ENCODE measurements at places on chromosomes 16 and 17.

- peak; percentile 81 for DNase-seq
Observed at GRCh38 chr17:1577182-1577581, 14.6 kb upstream of the PITPNA start.

DNA sequence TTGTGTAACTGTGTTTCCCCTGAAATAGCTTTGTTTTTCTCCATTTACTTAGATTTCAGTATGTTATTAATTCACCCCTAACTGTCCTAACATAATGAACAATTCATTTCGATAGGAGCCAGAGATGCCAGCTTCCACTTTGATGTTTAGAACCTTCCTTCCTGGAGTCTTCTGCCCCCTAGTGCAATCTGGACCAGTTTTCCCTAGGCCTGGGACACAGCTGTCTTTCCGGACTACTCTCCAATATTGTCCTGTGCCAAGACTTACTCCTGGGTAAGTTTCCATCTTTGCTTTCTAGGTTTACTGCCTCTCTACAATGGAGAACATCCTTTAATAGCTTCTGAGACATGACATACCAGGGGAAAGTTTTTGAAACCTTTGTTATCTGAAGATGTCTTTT is 12.8 kb downstream of the RECQL5 start:
- DNase-seq: no peak

DNA sequence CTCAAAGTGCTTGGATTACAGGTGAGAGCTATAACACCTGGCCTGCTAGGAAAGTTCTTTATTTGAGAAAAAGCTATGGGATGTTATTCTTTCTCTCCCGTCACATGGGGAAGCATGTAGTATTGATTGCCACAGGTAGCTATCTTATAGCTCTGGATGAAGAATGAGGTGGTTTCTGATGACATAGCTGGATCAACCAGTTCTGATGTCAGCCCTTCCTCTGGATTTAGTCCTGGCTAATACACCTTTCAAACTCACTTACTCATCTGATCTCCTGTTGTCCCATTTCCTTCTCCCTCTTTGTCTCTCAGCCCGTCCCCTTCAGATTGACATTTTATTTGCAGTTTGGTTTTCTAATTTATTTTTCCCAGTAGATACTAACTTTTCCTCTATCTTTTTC is 14.1 kb upstream of the PPM1D start:
- no peak for DNase-seq

- DNase-seq: no peak
Observed at GRCh38 chr16:88393571-88393970, 10.8 kb downstream of the ZNF469 start.

DNA sequence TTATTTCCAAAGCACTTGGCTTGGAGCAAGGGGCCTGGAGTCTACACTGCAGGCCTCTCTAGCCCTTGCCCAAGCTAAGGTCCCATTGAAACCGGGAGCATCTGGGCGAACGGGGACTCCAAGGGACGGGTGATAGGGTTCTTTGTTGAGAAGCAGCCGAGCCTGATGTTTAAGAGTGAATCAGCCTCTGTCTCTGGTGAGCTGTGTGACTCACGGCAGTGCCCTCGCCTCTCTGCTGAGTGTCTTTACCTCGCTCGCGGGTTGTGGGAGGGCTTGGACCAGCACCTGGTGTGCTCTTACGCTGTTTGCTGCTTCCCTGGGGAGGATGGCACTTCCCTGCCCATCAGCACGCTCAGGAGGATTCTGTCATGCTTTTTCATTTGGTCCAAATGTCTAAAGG is 1.3 kb downstream of the HGS start:
- DNase-seq: no peak

DNA sequence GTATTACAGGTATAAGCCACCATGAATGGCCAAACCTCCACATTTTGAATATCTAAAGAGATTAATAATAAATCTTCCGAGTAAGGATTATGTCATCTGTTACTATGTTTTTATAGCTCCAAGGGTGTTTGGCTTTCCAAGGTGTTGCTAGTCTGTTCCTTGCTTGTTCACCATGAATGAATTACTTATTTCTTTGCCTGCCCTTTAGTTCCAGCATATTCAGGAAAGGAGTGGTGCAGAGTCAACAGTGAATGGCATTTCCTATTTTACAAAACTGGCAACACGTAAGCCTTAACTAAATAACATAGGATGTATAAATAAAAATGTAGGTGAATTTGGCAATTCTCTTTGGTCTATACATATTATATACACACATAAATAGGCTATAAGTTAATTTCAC is 70.3 kb downstream of the MYO1D start:
- no peak for DNase-seq

DNA sequence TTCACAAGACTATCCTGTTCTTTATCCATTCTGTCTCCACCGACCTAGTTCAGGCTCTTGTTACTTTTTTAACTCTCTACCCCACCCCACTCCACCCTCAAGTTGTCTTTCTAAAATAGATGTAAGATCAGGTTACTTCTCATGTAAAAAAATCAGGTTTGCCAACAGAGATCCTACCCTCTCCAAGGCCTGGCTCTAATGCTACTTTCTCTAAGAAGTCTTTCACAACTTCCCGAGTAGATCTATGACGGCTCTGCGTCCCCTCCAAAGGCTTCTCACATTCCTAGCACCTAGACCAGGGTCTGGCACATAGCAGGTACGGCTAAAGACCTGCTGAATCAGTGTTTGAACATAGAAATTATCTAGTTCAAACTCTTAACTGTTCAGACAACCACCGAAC is 14.1 kb upstream of the ITGAE start:
- no peak for DNase-seq

GRCh38 chr16:78925083-78925767 is 675.3 kb downstream of the MAF start:
- no peak for DNase-seq

DNA sequence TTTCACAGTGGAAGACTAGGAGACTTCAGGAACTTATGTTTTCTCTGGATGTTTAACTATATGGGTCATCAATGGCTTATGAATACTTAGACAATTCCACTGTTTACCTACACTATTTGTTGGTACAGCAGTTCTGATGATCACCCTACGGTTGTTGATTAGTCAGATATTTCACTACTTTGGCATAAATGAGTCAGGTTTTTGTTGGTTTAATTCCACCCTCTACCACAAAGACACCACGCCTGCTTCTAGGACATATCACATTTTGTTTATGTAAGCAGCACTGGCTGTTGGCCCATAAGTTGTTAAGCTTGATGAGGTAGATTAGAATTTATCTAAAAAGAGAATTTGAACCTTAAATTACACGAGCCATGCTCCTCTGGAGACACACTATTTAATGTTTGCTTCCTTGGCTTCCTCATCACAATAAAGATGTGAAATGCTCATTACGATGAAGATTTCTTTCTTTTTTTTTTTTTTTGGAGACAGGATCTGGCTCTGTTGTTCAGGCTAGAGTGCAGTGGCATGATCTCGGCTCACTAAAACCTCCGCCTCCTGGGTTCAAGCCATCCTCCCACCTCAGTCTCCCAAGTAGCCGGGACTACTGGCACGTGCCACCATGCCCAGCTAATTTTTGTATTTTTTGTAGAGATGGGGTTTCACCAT is 4.3 kb downstream of the GDE1 start:
- DNase-seq: no peak

DNA sequence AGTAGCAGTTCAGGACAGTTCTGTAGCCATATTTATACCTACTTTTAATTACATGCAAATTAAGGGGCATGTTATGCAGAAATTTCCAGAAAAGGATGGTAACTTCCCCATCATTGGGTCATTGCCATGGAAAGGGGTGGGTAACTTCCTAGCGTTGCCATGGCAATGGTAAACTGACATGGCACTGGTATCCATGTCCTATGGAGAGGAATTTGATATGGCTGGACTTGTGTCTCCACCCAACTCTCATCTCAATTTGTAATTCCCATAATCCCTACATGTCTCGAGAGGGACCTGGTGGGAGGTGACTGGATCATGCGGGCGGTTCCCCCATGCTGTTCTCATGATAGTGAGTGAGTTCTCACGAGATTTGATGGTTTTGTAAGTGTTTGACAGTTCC is 35.6 kb upstream of the CACNG4 start:
- DNase-seq: no peak

GRCh38 chr16:30186782-30187555 is 3.6 kb downstream of the CORO1A start:
- no peak for DNase-seq

DNA sequence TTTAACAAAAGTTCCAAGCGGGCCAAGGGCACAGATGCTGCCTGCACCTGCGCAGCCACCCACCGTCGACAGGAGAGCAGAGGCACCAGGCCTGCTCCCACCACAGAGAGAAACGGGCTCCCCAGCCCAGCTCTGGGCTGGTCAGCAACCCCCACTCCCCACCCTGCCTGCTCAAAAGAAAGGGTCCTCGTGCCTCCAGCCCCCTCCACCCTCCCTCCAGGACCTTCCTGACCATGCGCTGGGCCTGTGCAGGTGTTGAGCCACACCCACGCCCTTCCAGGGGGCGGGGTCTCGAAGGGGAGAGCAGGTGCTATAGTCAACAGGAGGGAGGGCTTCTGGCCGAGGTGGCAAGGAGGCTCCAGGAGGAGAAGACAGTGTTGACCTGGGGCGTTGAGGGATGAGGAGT is 25.3 kb downstream of the ZNF778 start:
- DNase-seq: no peak

GRCh38 chr16:67128417-67128816 is 18.7 kb downstream of the PHAF1 start:
- no peak for DNase-seq

DNA sequence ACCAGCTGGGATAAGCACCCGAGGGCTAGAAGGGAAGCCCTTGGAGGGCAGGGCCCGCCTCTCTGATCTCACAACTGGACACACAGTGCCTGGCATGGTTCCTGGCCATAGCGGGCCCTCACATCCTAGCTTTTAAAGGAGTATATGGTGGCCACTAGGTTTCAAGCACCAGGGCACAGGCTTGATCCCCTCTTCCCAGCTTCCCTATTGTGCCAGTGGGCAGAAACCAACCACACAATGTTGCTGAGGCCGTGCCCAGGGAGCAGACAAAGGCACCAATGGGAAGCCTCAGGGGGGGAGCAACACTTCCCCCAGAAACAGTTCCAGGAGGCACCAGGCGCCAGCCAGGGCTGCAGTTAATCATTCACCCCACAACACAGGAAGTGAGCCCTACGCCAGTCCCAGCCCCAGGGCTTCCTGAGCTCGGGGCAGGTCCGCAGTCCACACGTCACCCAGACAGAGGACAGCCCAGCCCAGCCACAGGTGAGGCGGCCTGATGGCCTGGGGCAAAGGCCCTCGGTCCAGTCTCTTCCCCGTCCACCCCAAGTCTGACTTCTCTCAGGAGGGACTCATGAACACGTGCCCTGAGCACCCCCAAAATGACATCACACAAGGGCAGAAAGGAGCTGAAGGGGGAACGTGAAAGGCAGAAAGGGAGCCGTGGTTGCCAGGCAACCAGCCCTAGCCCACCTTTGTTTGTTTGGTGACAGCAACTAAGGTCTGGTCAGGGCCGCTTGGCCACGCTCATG is 12.8 kb downstream of the SMIM5 start:
- peak; percentile 67 for DNase-seq

- DNase-seq: no peak
Observed at GRCh38 chr17:44007346-44008204, 3.2 kb downstream of the NAGS start.

DNA sequence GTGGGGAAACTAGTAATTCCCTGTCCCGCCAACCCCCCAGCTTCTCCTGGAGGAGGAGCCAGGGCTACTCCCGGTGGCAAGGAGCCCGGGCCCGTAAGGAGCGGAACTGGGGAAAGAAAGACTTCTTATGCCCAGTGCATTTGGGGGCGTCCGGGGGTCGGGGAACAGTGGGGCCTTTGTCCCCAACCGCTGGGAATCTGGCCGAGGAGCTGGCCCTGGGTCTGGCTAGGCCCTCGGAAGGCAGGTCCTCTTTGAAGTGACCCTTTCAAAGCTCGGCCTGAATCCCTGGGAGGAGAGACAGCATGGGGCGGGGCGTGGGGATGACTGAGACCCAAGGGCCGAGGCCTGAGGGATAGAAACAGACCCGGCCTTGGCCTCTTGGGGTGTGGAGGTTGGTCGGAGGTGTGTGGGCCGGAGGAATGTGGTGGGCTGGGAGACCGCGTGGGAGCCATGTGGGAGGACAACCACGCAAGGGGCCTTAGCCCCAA is 6.0 kb downstream of the ARHGAP23 start:
- peak; percentile 33 for DNase-seq

GRCh38 chr16:87705771-87706277 is 60.0 kb downstream of the KLHDC4 start:
- no peak for DNase-seq

GRCh38 chr16:1533443-1533951 is at the start of gene TMEM204:
TSS of gene TMEM204 (plus strand) at chr16:1533666. CDS start at chr16:1534276, 610 bp downstream.
- DNase-seq: no peak

All from occipital lobe (tissue), 3 donors.